Activated CD4-positive, alpha-beta T cell treated with anti-CD3 and anti-CD28 coated beads, Interleukin-2, amount 10 ng/mL, durations not matched to agents 7 days and 5 days (primary cell): ENCODE measurements at places on chromosomes 4 and X.

GRCh38 chr4:10007793-10008608, 13.3 kb downstream of the SLC2A9 start:
- no peak for DNase-seq
- H3K4me3 ChIP-seq, result no peak overlapping the region
- H3K27ac ChIP-seq, result no peak overlapping the region
- no peaks in the 10 kb centered on the region for H3K27me3 ChIP-seq
- no peaks in the 10 kb centered on the region for H3K36me3 ChIP-seq

DNA sequence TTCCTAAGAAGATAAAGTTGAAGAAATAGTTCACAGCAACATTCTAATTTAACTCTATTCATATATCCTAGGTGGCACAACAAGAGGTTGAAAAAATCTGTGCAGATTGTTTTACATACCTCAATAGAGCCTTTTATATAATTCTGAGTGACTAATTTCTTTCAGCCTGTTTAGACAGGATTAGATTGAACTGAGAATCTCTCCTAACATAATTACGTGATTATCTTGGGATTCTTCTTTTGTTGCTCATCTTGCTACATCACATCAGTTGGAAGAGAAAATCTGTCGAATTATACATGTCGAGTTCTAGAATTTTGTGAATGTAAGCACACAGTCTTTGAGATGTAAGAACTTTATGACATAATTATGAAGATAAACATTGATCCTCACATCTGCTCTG, 1873.7 kb upstream of the IGFBP7 start:
- no peak overlapping the region for H3K27ac ChIP-seq
- no peak for DNase-seq
- H3K36me3 ChIP-seq, result no peaks in the 10 kb centered on the region
- H3K27me3 ChIP-seq, result no peaks in the 10 kb centered on the region

DNA sequence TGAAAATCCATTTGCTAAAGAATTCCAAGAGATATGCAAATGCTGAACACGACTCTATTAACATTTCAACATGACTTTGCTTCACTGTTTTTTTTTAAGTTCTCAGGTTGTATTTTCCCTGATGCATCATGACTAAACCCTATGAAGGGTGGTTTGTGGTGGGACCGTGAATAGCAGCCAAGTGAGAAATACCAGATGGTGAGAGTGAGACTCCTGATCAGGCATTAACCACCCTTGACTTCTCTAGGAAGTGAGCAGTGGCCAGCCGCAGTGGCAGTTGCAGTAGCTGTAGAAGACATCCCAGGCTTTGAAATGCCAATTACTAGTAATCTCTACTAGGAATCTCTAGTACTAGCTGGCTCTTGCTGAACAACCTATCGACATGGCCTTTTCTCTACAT, 383.4 kb downstream of the FAM133A start:
- no peaks in the 10 kb centered on the region for H3K36me3 ChIP-seq
- no peaks in the 10 kb centered on the region for H3K27me3 ChIP-seq
- no peaks in the 10 kb centered on the region for H3K4me1 ChIP-seq
- no peak overlapping the region for H3K27ac ChIP-seq
- DNase-seq, result no peak

- H3K36me3 ChIP-seq, result no peaks in the 10 kb centered on the region
- H3K4me1 ChIP-seq, result no peaks in the 10 kb centered on the region
- no peak overlapping the region for H3K4me3 ChIP-seq
- no peak for DNase-seq
These were observed 145.0 kb upstream of the SPOCK3 start for GRCh38 chr4:167379076-167379835.
